Activated CD4-positive, CD25-positive, alpha-beta regulatory T cell treated with anti-CD3 and anti-CD28 coated beads, Interleukin-2, amount 50 U/mL, for 72 hours (primary cell): ENCODE measurements at places on chromosomes 16 and 17.

DNA sequence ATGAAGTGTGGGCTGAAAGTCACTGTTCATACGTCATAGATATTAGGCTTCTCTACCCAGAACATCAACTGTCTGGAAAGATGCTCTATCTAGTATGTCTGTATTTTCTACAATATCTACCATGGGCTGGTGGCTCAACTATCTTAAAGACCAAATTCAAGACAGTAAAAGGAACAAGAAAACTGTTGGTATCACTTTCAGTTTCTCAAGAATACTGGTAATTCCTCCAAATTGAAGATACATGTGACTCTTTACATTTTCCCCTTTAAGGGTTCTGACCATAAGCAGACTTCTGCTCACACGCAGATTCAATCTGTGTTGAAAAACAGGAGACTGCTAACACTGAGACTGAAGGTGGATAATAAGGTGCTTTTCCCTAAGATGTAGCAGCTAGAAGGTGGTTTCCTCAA lies 24.2 kb downstream of the XPO6 start:
- no peak for DNase-seq

- no peak for DNase-seq
These were observed 51.7 kb downstream of the TBX4 start for GRCh38 chr17:61503961-61504360.

DNA sequence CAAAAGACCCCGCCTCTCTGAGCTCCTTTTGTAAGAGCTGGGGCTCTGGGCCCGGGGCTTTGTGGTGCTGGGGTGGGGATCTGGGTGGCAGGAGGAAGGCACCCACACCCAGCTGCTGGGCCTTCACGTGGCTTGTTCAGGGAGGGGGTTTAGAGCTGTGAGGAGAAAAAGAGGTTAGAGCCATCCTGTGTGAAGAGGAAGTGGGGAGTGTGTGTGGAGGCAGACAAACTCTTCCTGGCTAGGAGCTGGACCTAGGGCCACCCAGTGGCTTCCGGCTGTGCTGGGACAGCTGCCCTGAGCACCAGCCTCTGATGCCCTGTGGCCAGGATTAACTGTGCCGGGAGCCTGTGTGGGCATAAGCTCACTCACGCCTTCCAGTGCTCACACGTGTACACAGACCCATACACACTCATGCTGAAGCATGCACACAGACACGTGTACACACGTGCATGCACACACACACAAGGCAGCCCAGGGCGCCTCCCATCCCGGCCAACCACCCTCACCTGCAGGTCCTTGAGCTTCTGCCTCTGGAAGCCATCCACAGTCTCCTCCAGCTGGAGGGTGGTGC lies 7.4 kb downstream of the CIBAR2 start:
- no peak for DNase-seq

DNA sequence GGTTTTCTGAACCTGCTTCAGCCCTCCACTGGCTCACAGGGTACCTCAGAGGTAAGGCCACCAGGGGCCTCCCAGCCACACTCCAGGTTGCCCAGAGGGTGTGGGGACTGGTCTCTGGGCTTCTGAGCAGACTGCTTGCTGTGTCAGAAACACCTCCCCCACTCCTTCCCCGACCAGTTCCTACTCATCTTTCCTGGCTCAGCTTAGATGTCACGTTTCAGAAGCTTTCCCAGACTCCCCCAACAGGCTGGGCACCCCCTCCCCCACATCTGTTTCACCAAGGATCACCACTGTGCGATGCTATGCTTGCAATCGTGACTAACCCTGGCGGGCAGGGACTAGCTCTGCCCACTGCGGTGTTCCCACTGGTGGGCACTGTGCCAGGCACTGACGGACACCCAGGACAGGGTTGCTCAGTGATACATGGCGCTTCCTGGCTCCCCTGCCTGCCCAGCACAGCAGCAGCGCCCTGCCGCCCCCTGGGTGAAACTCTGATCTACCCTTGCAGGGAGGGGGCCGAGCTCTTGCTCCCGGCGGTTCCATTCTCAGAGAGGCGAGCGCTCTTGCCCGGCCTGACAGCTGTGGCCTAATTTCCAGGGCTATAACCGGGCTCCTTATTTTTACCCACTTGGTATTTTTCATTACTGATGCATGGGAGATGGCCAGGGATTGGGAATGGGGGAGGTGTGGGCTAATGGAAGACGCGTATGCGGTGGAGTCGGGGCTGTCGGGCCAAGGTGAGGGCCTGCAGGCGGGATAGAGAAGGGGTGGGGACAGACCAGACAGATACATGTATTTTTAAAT lies 29.4 kb upstream of the MTSS2 start:
- no peak for DNase-seq

DNA sequence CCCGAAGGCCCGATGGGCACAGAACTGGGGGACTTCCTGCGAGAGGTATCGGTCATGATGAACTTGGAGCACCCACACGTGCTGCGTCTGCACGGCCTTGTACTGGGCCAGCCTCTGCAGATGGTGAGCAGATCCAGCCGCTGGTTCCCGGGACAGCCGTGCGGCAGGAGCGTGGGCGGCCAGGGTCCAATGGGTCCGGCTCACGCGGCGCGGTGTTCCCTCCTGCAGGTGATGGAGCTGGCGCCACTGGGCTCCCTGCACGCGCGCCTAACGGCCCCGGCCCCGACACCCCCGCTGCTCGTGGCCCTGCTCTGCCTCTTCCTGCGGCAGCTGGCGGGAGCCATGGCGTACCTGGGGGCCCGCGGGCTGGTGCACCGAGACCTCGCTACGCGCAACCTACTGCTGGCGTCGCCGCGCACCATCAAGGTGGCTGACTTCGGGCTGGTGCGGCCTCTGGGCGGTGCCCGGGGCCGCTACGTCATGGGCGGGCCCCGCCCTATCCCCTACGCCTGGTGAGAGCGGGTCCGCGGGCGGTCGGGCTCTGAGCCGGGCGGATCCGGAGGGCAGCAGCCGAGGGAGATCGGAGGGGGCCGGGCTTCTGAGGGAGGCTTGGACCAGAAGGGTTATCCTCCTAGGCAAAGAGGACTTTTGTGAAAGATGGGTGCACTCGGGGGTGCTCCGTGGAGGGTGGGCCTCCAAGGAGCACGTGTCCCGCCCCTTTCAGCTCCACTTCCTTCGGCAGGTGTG lies 3.0 kb downstream of the TNK1 start:
- DNase-seq, result peak; percentile 78

DNA sequence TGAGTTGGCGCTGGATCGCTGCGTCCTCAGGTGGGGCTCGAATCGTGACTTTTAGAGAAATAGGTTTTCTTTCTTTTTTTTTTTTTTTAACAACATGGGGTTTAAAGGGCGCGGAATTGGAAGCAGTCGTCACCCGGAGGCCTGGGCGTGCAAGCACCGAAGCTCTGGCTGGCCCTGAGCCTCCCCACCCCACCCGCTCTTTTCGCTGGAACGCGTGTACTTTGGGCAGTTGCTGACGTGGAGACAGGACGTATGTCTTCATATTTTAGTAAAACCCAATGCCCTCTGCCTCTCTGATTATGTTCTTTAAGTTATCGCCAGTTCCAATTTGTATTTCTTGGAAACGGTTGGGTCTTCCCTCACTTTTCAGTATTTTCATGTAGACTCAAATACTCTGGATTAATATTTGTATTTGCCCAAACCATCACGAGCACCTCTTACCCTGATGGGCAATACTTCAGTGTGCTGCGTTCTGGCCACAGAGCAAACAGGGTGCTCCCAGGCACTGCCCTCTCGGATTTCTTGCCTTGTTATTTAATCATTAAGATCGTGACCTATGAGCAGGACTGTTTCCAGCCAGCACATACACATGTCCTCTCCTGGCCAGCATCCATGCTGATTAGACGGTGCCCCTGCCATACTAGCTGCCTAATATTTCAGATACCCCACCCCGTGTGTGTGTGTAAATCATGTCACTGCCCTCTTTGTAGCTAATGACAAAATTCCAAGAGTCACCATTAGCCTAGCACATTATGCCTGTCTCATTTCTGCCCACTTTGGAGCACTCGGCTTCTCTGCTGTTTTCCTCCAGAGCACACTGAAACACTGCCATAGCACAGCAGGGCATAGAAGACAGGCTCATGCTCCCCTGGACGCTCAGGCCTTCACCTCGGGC lies 805 bp upstream of the C16orf95 start:
- no peak for DNase-seq

GRCh38 chr17:82793974-82794630 lies 42.2 kb downstream of the TBCD start:
- DNase-seq, result no peak

GRCh38 chr16:50521246-50521900 lies 26.8 kb upstream of the NKD1 start:
- DNase-seq, result no peak

DNA sequence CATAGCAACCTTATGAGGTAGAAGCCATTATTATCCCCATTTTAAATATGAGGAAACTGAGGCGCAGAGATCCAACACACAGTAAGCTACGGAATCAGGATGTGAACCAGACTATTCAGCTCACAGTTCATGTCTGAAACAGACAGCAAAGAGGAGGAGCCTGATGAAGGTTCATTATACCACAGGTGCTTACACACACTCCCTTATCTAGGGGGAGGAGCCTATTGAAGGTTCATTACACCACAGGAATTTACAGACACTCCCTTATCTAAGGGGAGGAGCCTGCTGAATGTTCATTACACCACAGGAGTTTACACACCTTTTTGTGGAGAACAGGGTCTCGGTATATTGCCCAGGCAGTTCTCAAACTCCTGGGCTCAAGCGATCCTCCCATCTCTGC lies 21.9 kb downstream of the C16orf95 start:
- no peak for DNase-seq

GRCh38 chr17:36613155-36613554 lies 11.8 kb downstream of the MRM1 start:
- DNase-seq, result no peak

- no peak for DNase-seq
These were observed 156.4 kb downstream of the HS3ST2 start for GRCh38 chr16:22970209-22970865.

GRCh38 chr17:838486-838885 lies 56.3 kb downstream of the MRM3 start:
- no peak for DNase-seq

GRCh38 chr16:9778849-9779248 lies 403.4 kb downstream of the GRIN2A start:
- DNase-seq, result no peak

- no peak for DNase-seq
These were observed 394.5 kb downstream of the XYLT1 start for GRCh38 chr16:17076092-17076754.

- DNase-seq, result no peak
These were observed 691.6 kb upstream of the RBFOX1 start for GRCh38 chr16:6641091-6641490.

- no peak for DNase-seq
These were observed 5.2 kb upstream of the SH2B1 start for GRCh38 chr16:28858421-28858820.

DNA sequence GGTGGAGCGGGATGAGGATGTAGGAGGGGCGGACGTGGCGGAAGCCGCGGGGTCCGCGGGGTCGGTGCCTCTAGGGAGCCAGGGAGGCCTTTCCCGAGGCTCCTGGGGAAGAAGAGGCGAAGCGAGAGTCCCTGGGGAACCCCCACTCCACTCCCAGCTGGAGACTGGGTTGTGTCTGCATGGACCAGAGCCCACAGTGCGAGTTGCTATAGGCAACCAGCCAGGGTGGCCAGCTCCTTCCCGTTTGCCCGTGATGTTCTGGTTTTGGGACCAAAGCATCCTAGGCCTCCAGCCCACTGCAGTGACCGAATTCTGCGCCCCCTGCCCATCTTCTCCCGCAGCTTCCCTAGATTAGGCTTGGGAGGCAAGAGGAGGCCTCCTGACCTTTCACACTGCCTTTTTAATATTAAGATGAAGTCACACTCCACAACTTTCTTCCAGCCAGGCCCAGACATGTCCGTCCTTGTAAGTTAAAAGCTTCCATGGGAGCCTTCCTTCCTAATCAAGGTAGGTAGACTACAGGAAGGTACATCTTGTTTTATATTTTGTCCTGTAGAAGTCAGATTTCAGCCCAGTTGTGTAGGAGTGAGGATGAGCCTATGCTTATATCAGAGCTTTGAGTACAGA lies 469 bp downstream of the AMZ2 start:
- DNase-seq, result no peak

DNA sequence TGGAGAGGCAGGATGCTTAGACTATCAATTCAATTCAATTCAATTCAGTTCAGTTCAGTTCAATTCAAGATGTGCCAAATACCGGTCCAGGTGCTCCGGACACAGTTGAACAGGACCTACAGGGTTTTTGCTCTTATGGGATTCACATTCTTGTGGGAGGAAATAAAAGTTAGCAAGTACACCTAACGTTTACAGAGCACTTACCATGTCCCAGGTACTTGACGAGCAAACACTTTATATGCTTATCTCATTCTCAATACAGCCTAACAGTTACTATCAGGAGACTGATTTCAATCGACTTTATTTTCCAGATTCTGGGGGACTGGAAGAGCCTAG lies 467 bp upstream of the GDE1 start:
- no peak for DNase-seq

- peak; percentile 73 for DNase-seq
These were observed 5.3 kb downstream of the NEURL4 start for GRCh38 chr17:7323731-7324437.

DNA sequence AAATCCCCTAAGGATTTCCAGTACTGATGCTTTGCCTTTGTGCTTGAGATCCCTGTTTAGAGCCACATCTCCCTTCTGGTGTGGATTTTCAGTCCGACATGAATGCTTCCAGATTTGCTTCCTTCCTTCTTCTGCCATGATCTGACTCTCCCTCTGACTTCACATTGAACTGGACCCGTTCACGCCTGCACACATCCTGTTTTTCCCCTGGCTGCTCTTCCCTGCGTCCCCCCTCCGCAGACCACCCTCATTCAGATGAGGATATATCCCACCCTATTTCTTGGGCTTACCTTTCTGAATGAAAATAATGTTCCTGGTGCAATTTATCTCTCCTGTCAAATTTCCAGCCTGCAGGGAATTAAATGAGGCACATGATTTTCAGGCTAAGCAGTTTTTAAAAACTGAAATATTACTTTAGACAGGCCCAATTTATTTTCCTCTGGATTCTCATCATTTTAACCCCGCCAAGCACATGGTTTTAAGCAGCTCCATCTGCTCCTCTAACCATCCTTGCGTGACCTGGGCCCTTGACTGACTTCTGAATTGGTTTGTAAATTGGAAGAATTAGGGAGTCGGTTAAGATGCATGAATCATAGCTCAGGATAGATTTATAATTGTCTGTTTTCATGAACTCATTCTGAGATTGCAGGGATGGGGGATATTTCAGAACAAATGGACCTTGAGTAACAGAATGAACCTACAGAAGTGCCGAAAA lies 59.2 kb downstream of the BMERB1 start:
- DNase-seq, result no peak

GRCh38 chr17:17346428-17347233 lies 43.5 kb downstream of the NT5M start:
- DNase-seq, result no peak

DNA sequence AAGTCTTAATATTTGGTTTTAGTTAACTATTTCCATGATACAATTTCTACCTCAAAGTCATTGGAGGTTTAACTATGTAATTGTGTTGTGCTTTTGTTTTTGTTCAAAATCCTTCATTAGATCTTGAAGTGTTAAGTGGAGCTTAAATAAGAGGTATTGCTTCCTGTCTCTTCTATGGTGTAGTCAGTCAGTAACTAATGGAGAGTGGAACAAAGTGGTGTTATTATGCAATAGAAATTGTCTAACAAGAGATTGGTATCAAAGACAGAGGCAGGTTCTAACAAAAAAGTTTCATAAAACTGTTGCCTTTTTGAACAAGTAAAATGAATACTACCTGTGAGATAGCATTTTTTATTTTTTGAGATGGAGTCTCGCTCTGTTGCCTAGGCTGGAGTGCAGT lies 45.2 kb downstream of the GRB7 start:
- no peak for DNase-seq

GRCh38 chr17:8745586-8746500 lies 1.2 kb upstream of the CCDC42 start:
- DNase-seq, result peak; percentile 86
